ENCODE measurements at places on chromosomes 7 and 10. TPM values are rescaled to one million over a fixed set of nuclear protein-coding genes. Genes with fewer than 3 reads are reported as not detected.

Gene CALHM3
- total RNA-seq = not detected

Gene OR2A14
- not detected for total RNA-seq

Gene OR2A7
- 8.6 TPM for total RNA-seq

Gene NEBL
- 26.2 TPM for total RNA-seq

Gene SLC18A3
- 0.31 TPM for total RNA-seq

Gene OR13A1
- not detected for total RNA-seq

Gene SFRP4
- 49.5 TPM for total RNA-seq

Gene FBXO24
- 1.2 TPM for total RNA-seq

Gene CCDC3
- total RNA-seq = 15.0 TPM

Gene LIPN
- total RNA-seq = not detected

Gene NKX2-3
- 6.2 TPM for total RNA-seq
